ENCODE measurements at places on chromosomes 1 and 21.

DNA sequence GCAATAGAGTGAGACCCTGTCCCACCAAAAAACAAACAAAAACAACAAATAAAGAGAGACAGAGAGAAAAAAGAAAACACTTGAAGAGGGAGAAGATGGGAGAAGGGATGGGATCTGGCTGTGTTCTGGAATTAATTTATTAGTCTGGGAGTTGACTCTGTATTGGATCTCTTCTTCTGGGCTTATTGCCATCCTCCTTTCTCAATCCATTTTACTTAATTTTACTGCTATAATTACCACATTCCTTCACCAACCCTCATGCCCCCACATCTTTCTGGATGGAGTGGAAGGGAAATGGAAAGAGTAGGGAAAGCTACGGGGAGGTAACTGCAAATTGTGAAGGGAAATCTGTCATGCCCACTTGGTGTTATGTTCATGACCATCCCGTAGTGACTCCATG lies 42.9 kb downstream of the FMN2 start:
- no peak for DNase-seq

GRCh38 chr1:61079898-61080336 lies 2.4 kb upstream of the NFIA start:
- peak; percentile 93 for DNase-seq

DNA sequence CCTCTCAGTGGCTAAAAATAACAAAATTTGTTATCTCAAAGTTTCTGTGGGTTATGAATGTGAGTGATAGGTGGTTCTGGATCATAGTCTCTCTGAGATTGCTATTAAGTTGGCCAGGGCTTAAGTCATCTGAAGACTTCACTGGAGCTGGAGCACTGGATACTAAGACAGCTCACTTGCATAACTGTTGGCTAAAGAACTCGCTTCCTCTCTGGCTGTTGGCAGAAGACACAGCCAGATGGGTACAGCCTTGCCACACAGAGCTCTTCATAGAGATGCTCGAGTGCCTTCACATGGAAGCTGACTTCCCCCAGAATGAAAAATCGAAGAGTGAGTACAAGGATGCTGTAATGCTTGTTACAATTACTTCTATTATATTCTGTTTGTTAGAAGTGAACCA lies 333.8 kb downstream of the ZP4 start:
- DNase-seq, result peak; percentile 65

DNA sequence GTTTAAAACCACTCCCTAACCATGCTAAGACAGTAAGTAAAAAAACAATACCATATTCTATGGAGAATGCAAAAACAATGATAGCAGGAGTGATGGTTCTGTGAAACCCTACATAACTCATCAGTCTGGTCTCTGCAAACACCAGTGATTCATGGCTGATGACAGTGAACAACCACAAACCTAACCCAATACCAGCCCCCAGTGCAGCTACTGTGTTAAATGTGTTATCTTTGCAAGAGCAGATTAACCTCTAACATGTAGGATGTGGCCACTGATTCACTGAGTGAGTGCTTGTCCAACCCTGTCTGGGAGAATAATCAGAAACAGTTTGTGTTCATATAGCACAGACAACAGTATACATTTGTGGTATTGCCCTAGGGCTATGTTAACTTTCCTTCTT lies 100.2 kb upstream of the COG2 start:
- peak; percentile 86 for DNase-seq

DNA sequence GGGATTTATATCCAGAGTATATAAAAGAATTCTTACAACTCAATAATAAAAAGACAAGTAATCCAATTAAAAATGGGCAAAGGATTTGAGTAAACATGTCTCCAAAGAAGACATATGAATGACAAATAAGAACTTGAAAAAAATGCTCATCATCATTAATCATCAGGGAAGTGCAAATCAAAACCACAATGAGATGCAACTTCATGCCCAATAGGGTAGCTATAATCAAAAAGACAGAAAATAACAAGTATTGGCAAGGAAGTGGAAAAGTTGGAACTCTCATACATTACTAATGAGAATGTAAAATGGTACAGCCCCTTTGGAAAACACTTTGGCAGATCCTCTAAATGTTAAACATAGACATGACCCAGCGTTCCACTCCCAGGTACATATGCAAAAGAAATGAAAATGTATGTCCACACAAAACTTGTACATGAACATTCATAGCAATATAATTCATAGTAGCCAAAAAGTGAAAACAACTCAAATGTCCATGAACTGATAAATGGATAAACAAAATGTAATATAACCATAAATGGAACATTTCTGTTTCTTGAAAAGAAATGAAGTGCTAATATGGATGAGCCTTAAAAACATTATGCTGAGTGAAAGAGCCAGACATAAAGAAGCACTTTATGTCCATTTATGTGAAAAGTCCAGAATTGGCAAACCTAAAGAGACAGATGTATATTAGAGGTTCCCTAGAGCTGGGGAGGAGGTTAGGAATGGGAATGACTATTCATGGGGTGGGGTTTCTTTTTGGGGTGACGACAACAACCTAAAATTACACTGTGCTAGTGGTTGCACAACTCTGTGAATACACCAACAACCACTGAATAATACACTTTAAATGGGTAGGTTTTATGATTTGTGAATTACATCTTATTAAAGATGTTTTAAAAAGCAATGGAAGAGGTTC lies 259.7 kb downstream of the RHOU start:
- DNase-seq, result peak; percentile 12

DNA sequence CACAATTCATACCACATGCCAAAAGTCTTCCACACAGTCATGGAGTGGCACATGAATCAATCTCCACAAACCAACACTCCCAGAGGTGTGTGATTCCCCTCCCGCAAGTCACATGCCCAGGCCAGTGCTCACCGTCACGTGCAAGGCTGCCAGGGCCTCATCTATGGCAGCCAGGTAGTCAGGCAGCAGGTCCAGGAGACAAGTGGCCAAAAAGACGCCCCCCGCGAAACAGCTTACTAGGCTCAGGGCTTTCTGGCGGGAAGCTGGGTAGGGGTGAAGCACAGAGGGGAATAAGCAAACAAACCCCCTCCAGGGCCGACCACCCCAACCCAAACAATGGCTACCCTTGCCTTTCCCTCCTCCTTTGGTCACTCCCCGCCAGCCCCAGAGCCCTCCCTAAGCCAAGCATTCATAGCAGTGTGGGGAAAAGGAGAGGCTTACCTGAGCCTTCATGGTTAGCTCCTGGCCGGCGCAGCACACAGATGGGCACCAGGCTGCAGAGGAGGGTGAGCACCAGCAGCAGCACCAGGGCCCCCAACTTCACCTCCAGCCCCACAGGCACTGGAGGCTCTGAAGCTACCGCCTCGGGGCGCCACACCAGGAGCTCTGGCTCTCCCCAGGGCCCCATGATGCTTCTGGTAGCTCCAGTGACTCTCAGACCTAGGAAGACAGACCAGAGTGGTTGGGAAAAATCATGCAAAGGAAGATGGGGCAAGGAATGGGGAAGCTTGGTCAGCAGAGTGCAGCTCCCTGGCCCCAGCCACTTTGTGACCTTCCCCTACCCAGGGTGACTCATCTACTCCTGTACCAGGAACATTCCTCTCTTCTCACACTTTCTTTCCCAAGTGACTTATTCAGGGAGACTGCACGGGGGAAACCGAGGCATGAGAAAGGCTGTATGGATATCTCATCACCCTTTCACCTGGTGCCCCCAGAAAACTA lies 978 bp downstream of the SLC39A1 start:
- DNase-seq, result peak; percentile 55

- DNase-seq, result no peak
These were observed 221.2 kb upstream of the PTGFR start for GRCh38 chr1:78269591-78269990.

GRCh38 chr1:16720351-16721223 lies 19.7 kb upstream of the RNU1-4 start:
- no peak for DNase-seq

GRCh38 chr1:20992322-20993056 lies 184.2 kb downstream of the EIF4G3 start:
- no peak for DNase-seq

DNA sequence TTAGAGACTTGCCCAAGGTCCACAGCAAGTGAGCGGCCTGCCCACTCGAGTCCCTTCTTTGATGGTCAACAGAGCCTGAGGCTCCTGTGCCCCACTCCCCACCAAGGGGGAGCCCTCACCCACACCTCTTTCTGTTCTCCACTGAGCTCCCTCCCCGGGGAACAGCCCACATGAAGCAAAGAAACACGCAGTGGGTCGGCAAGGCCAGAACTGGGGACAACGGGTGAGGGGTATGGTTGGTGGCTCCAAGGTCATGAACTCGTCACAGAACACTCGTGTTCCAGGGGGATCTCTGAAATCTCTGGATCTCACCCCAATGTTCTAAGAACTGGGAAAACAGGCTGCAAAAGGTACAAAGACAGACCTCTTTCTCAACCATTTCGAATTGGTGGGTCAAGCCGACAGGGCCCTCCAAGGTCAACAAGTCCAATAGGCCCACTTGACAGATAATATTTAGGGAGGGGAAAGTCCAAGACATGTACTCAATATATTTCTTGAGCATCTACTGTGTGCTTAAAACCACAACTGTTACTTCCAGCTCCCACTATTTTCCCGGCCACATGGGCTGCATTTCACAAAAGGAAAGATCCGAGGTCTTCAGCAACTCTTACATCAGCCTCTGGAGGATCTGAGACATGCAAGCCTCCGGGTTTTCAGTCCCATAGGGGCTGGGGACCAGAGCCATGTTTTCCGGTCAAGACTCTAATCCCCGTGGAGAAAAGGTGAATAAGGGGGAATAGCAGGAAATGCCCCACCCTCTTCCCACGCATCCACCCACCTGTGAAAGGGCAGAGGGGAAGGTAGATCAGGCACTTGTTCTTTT lies 1.1 kb upstream of the RAP1GAP start:
- peak; percentile 61 for DNase-seq

DNA sequence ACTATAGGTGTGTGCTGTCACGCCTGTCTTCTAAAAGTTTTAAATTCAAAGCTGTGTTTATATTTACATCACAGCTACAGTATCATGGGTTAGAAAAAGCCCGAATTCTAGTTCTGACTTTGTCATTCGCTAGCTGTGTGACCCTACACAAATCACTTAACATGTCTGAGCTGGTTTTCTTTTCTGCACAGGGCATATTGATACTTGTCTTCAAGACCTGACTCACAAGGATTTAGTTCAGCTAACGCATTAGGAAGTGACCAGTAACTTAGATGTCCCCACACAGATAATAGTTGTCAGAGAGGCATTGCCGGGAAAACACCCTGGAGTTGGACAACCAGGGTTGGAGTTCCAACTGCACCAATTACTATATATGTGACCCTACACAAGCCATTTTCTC lies 25.9 kb downstream of the GIPC2 start:
- DNase-seq, result no peak

- DNase-seq, result no peak
These were observed 88.8 kb upstream of the TTC34 start for GRCh38 chr1:2890221-2890850.

- DNase-seq, result peak; percentile 56
These were observed 17.4 kb upstream of the GNG12 start for GRCh38 chr1:67850611-67851075.

GRCh38 chr1:211345719-211346118 lies 19.1 kb downstream of the TRAF5 start:
- DNase-seq, result no peak

GRCh38 chr1:168112673-168113305 lies 23.9 kb downstream of the GPR161 start:
- DNase-seq, result peak; percentile 25

DNA sequence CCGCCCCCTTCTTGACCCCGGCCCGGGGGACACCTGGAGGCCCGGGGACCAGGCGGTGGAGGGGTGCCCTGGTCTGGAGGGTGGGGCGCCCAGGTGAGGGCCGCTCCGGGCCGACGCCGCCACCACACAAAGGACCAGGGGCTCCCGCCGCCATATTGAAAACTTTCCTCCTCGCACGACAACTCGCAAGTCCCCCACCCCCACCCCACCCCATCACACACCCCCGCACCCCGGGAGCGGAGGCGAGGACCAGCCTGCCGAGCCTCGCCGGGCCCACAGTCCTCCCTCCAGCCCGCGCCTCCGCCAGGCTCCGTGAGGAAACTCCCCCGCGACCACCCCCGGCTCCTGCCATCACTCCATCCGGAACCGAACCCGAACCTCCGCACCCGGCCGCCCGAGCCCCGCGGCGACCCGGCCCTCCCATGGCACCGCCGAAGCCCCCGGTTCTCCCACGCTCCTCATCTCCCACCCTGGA lies 733 bp downstream of the KDM5B start:
- peak; percentile 47 for DNase-seq

- DNase-seq, result no peak
These were observed 1.3 kb upstream of the LYST start for GRCh38 chr1:235867903-235868469.

- peak; percentile 93 for DNase-seq
These were observed 29.8 kb upstream of the GNPAT start for GRCh38 chr1:231211005-231211857.

GRCh38 chr1:211610779-211611556 lies 32.0 kb upstream of the SLC30A1 start:
- DNase-seq, result no peak

DNA sequence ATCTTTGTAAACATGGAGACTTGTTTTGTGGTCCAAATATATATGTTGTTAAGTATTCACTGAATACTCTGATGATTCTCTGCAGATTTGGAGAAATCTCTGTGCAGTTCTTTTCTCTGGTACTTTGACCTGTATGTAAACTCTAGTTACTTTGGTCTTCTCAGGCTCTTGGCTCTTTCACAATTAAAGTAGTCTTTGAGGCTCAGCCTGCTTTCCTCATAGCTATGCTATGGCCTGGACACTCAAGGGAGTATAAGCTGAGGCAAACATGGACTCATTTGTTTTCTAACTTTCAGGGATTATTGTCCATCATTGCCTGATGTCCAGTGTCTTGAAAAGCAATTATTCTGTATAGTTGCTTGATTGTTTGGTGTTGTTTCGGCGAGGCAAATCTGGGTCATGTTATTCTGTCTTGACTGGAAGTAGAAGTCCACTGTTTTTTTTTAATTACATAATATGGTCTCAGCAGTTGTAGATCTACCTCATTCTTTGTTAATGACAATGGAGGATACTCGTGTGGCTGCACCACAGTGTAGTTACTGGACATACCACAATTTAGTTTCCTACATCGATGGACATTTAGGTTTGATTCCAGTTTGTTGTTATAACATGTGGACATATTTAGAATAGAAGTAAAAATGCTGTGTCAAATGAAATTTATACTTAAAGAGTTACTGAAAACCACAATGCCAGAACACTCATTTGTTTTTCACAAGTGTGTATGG lies 9.2 kb downstream of the PTBP2 start:
- no peak for DNase-seq

DNA sequence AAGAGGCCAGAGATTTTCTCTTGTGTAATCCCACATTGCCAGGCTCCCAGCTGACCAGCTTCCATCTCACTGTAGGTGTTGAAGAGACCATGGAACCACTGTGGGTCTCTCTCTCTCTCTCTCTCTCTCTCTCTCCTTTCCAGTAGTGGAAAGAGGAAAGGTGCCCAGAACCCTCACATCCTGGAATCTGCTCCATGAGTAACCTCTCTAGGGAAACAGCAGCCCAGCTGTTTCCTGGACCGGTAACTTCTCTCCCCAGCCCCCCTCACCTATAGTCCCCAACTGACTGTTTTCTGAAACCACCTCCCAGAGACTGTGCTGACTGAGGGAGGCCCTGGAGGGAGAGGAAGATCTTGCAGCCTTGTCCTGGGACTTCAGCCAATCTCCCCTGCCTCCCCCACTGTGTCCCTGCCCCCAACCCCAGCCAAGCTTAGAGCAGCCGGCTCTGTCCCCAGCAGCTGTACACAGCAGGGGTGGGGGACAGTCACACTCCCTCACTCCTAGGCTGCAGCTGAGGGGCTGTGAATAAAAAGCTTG lies 20.6 kb upstream of the SLC45A3 start:
- peak; percentile 42 for DNase-seq

- DNase-seq, result no peak
These were observed 1093.9 kb downstream of the ADGRL2 start for GRCh38 chr1:82894635-82895034.
